ENCODE measurements at places on chromosomes 3 and 15.

GRCh38 chr15:88574655-88575054 lies 28.2 kb upstream of the DET1 start:
- no peak for DNase-seq

DNA sequence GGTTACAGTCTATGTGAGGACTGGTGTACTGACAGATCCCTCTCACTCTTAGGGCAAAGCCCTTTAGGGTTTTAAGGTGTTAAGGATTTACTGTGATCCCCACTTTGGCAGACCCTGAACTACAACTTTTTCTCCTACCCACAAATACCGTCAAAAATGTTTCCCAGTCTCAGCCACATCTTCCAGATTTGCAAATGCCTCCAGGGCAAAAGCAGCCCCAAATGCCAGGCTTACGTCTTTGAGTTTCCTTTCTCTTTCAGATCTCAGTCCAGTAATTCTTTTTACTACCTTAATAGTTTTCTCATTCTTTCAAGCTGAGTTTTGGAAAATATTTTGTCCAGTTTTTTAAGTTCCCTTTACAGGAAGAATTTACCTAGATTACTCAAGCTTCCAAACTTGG lies 13.4 kb upstream of the ITGA11 start:
- DNase-seq: no peak

GRCh38 chr3:43019826-43020225 lies 40.7 kb downstream of the GASK1A start:
- no peak for DNase-seq

GRCh38 chr3:42486814-42487565 lies 15.5 kb upstream of the VIPR1 start:
- DNase-seq: no peak

DNA sequence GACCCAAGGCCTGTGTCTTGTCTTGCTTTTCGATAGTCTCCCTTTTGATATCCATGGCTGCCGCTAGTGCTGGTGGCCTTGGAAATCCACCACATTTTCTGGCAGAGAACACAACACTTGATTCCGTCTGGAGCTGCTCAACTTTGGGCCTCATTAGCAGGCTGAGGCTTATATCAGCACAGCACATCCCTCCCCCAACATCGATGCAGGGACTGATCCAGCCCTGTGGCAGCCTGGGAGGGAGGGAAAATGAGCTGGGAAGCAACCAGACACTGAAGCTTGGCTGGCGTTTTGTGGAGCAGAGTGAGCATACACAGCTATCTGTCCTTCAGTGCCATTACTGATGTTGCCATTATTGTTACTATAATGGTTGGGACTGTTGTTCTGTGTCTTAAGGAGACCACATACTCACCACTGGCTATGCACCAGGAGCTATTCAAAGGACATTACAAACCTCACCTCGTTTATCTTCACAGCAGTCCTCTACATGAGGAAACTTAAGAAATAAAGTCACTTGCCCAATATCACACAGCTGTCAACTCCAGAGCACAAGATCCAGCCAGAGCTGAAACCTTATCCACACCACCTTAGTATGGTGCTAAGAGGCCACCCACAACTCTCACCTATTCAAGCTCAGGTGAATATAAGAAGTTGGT lies 102.9 kb downstream of the SUCLG2 start:
- DNase-seq: no peak

DNA sequence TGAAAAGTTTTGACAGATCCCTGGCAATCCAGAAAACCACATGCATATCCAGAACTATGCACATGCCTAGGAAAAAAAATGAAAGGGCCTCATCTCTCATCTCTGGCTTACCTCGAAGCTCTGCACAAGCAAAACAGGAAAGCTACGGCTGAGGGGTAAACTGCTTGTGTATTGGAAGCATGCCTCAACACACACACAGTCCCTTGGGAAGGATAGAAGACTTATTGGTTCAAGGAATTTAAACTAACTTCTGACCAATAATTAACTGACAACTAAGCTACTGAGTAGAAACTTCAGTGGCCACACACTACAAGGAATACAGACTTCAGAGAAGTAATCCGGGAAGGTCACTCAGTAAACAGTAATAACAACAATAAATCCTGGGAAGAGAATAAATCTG lies 59.9 kb upstream of the POMGNT2 start:
- DNase-seq: no peak

GRCh38 chr3:193190146-193190786 lies 50.8 kb upstream of the PLAAT1 start:
- no peak for DNase-seq

DNA sequence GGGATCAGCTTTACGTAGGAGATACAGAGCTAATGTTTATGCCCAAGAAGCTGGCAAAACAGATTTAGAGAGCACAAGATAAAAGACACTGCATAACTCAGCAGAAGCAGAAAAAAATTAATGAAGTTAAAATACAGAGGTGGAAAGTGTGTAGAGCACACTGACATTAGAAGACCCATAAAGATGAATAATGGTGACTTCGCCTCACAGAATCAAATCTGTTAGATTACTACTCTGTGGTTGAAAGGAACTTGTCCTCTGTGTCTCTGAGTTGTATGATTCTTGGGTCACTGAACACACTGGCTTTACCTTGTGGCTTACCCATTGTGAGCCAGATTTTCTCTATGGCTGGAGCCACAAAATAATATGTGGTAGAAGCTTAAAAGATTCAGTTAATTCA lies 224.4 kb downstream of the PLCH1 start:
- DNase-seq: no peak

GRCh38 chr3:116001151-116001621 lies 377.9 kb downstream of the GAP43 start:
- no peak for DNase-seq

GRCh38 chr3:133448478-133449122 lies 48.7 kb downstream of the BFSP2 start:
- no peak for DNase-seq

- no peak for DNase-seq
Observed at GRCh38 chr3:131218196-131218595, 163.4 kb upstream of the NUDT16 start.

- DNase-seq: no peak
Observed at GRCh38 chr3:19046440-19046839, 101.9 kb upstream of the KCNH8 start.

- DNase-seq: no peak
Observed at GRCh38 chr3:17664923-17665322, 77.5 kb downstream of the TBC1D5 start.
